Osteoblast (primary cell): ENCODE measurements at places on chromosomes 5 and 9. TPM values are rescaled to one million over a fixed set of nuclear protein-coding genes. Genes with fewer than 3 reads are reported as not detected.
A peak's percentile ranks its signal among the peaks of the same experiment; 100 is the strongest.

DNA sequence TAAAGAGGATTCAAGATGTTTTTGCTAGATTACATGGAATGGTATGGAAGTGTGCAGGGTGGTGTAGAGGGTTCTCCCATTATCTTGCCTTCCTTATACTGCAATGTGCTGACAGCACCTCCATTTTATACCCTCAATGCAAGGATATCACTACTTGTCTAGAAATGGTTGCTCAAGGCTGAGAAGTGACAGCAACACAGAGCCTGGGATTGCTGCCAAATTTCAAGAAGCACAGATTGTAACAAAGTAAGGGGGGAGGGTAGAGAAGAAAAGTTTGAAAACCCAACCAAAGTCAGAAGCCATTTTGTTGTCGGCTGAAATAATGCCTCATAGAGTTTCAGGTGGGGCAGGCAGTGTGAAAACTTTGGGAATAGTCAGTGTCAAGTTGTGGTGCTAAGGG lies 29.8 kb downstream of the PCDHAC2 start:
- H3K4me3 ChIP-seq: no peak overlapping the region
- H3K27ac ChIP-seq: no peak overlapping the region
- H3K36me3 ChIP-seq: no peaks in the 10 kb centered on the region
- no peak for DNase-seq
- no peaks in the 10 kb centered on the region for H3K27me3 ChIP-seq

DNA sequence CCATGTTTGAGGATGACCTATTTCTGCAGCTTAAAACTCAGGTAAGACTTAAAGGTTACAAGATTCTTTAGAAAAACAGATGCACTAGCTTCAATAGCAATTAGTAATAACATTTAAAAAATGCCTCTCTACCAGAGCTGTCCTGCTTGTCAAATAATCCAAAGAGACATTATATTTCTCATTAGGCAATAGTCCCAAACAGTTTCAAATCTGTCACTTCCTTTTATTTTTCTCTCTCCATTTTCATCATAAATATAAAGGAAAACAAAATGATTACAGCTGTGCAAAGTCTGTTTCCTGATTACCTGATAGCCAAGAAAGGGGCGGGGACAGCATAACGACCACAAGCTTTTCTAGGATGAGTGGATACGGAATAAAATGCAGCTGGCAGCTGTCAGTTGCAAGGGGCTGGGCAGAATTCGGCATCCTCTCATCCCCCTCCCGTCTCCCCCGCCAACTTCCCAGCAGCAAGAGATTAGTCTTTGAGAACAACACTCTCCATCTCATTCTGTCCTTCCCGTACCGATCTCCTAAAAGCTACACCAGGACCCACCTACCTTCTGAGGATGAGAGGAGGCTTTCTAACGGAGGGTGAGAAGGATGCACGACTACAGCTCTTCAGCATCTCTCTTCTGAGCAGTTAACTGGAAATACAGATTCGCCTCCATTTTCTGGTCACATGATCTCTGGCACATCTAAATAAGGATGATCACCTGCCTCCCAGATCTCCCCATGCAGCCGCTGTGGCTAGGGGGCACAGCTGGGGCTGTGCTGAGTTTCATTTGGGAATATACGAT lies 72.5 kb upstream of the PCA3 start:
- H3K36me3 ChIP-seq: no peaks in the 10 kb centered on the region
- peaks cover 29% of the 10 kb centered on the region for H3K4me1 ChIP-seq
- H3K4me3 ChIP-seq: peak overlapping the region; percentile 65
- no peak overlapping the region for H3K27ac ChIP-seq
- no peak for DNase-seq
- no peaks in the 10 kb centered on the region for H3K27me3 ChIP-seq

- H3K4me1 ChIP-seq: peaks cover 6% of the 10 kb centered on the region
- H3K27ac ChIP-seq: peak overlapping the region; percentile 97
- no peak for DNase-seq
- peak overlapping the region; percentile 86 for H3K4me3 ChIP-seq
- no peaks in the 10 kb centered on the region for H3K27me3 ChIP-seq
Measured at GRCh38 chr5:72307573-72307967, 12.5 kb downstream of the MRPS27 start.

DNA sequence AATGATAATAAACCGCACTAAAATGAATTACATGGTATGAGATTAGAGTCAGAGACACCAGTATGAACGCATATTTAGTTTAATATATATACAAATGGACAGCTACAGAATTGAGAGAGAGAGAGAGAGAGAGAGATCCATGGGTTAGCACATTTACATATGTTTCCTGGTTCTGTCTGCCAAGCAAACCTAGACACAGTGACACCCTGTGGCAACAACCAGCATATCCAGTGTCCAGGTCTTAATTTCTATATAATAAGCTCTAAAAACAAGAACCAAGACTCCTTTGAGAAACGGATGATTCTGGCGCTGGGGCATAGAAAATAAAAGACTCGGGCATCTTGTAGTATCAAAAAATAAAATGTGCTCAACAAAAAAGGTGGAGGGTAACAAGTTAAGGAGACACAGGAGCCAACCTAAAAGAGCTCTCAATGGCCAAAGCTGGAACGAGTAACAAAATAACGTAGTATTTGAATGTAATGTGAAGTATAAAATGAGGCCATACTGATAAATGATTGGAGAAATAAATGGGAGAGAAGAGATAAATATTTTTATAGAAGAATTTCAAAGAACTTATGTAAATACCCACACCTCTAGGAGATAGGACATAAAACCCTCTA lies 84.5 kb downstream of the RFX3 start:
- H3K4me1 ChIP-seq: no peaks in the 10 kb centered on the region
- no peak for DNase-seq
- H3K4me3 ChIP-seq: no peak overlapping the region
- no peaks in the 10 kb centered on the region for H3K27me3 ChIP-seq

GRCh38 chr5:139124774-139125520 lies 73.2 kb downstream of the SIL1 start:
- no peak for DNase-seq
- H3K27ac ChIP-seq: no peak overlapping the region
- H3K4me1 ChIP-seq: no peaks in the 10 kb centered on the region
- H3K36me3 ChIP-seq: peaks cover 27% of the 10 kb centered on the region
- H3K4me3 ChIP-seq: no peak overlapping the region
- no peaks in the 10 kb centered on the region for H3K27me3 ChIP-seq

DNA sequence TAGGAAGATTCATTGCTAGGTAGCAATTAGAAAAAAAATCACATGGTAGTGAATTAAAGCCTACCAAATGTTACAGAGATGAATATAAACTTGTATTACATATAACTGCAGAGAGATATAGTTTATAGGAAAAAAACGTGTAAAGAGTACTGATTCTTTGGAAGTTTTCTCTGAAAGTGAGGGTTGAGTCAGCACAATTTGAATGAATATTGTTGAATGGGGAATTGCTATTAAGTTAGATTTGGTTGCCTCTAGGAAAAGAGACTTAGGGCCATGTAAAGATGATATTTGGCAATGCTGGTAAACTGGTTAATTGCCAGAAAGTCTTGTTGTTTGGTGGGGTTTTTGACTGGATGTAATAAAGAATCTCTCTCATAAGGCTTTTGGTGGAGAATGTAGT lies 37.2 kb upstream of the TAL2 start:
- H3K27ac ChIP-seq: no peak overlapping the region
- no peaks in the 10 kb centered on the region for H3K4me1 ChIP-seq
- no peak overlapping the region for H3K4me3 ChIP-seq
- H3K27me3 ChIP-seq: no peaks in the 10 kb centered on the region

SGCD gene
- total RNA-seq: 27.1 and 33.3 TPM in 2 replicates

PCDHA11 gene
- total RNA-seq: 0.29 and 0.36 TPM in 2 replicates

FABP6 gene
- not detected in 2 replicates for total RNA-seq

HSD17B3 gene
- total RNA-seq: under 0.01 TPM in 1 of 2 replicates, not detected in the other
